Epithelial cell of umbilical artery (primary cell): ENCODE measurements at places on chromosomes 3 and 15. TPM values are rescaled to one million over a fixed set of nuclear protein-coding genes. Genes with fewer than 3 reads are reported as not detected.

GP9 gene
- 0.32 TPM in 1 of 2 replicates, not detected in the other for total RNA-seq

SHF gene
- total RNA-seq, result 0.61 and 2.6 TPM in 2 replicates

CD96 gene
- not detected in 2 replicates for total RNA-seq

OXSM gene
- 16.6 and 17.9 TPM in 2 replicates for total RNA-seq

GOLGA6L4 gene
- 0.97 and 1.7 TPM in 2 replicates for total RNA-seq

PRR20G gene
- total RNA-seq, result not detected in 2 replicates
